Spinal cord (tissue), 10 donors: ENCODE measurements at places on chromosomes 1 and 21.
A peak's percentile ranks its signal among the peaks of the same experiment; 100 is the strongest.

- no peak for DNase-seq
These were observed 94.6 kb upstream of the TMPRSS2 start for GRCh38 chr21:41602531-41602930.

GRCh38 chr1:165436994-165437393 is 7.9 kb downstream of the RXRG start:
- DNase-seq = no peak

DNA sequence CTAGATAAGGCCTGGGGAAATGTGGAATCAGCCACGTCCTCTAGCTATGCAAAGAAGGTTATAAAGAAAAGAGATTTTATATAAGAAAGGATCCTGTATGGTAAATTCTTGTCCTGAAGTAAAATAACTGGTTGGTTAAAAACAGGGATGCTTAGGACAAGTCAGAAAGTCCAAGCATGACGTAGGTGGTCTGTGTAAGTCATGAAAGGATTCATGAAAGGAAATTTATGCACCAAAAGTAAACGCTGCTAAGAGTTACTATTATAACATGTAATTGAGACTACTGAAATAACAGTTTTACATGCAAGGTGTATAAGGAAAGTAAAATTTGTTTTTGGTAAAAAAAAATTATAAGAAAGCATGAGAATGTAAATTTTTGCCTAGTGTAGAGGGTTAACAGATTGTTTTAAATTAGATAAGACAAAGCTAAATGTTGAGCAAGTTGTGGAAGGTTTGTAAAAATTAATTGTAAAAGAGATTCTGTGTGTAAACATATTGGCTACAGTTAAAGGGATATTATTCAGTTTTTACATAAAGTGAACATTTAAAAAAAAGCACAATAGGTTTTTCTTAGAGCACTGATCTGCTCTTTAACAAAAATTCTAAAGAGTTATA is 43.9 kb downstream of the PIGK start:
- no peak for DNase-seq

DNA sequence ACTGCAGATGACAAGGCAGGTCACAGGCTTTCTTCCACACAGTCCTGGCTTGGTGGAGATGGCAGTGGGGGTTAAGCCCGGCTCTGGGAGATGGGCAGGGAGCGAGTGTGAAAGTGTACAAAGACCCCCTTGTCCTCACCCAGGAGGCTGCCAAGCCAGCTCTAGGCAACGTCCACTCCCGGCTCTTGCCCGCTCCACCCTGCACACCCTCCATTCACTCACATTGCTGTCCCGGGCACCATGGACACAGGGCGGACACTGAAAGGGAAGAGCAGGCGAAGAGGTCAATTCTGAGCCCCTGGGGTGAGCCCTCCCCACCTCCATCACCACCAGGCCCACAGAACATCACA is 8.9 kb downstream of the COL16A1 start:
- peak; percentile 88 for DNase-seq

DNA sequence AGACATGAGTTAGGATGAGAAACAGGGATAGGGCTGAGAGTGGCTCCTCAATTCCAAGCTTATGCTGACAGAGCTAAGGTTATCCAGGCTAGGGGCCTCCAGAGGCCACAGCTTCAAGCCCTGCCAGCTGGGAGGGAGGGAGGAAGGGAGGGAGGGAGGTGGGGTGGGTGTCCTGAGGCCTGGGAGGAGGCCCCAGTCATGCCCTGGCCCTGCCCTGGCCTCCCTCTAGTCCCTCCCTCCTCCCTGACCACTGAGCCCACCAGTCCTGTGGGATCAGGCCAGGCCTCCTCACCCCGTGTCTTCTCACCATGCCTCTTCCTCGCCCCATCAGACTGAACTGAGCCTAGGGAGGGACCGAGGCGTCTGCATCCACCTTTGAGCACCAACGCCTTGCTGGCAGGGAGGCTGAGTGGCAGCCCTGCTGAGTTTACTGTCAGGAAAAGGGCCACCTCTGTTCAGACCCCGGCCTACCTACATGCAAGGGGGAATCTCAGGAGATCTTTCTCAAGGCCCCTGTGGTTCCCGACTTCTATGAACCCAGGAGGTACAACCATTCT is 116.1 kb downstream of the NPHP4 start:
- no peak for DNase-seq

GRCh38 chr1:92583821-92584760 is 97.4 kb upstream of the GFI1 start:
- DNase-seq = no peak

DNA sequence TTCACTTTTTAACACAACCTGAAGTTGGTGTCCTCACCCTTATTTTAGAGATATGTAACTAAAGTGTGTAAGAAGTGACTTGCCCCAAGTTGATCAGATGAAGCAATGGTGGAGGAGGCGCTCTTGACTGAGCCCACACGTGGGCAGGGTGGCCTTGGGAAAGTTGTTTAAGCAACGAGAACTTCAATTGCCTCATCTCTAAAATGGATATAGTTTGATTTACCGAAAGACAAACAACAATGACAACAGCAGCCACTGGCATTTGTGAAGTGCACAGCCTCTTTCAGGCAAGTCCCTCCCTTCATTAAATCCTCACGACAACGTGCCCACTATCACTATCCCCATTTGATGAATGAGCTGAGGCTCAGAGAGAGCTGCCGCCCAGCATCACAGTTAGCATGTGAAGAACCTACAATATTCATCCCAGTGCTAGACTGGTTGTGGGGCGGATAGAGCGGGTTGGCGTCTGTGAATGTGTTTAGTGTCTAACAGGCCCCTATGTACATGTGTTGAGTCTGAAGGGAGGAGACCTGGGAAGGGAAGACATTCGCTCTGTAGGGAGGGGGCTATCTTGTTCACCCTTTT is 3.0 kb downstream of the IL22RA1 start:
- no peak for DNase-seq

- DNase-seq = no peak
These were observed 91.6 kb downstream of the ABCA4 start for GRCh38 chr1:94029130-94029993.

- DNase-seq = no peak
These were observed 21.7 kb upstream of the BTG2 start for GRCh38 chr1:203283597-203283996.

DNA sequence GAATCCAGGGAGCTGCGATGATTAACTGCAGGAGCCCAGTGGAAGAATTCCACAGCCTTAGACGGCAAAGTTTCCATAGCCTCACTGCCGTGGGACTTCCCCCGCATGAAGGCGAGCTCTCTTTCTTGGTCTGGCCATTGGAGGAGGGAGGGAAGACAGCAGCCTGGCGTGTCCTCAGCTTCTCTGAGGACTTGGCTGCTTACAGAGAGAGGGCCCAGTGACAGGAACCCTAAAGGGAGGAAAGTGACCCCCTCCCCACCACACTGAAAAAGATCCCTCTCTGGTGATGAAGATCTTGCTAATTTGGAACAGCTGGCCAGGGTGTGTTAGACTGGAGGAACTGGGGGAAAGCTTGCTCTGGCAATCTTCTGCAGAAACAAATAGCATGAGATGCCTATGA is 41.0 kb downstream of the ATP2B4 start:
- no peak for DNase-seq

GRCh38 chr1:66282343-66282852 is 251.6 kb upstream of the SGIP1 start:
- no peak for DNase-seq

DNA sequence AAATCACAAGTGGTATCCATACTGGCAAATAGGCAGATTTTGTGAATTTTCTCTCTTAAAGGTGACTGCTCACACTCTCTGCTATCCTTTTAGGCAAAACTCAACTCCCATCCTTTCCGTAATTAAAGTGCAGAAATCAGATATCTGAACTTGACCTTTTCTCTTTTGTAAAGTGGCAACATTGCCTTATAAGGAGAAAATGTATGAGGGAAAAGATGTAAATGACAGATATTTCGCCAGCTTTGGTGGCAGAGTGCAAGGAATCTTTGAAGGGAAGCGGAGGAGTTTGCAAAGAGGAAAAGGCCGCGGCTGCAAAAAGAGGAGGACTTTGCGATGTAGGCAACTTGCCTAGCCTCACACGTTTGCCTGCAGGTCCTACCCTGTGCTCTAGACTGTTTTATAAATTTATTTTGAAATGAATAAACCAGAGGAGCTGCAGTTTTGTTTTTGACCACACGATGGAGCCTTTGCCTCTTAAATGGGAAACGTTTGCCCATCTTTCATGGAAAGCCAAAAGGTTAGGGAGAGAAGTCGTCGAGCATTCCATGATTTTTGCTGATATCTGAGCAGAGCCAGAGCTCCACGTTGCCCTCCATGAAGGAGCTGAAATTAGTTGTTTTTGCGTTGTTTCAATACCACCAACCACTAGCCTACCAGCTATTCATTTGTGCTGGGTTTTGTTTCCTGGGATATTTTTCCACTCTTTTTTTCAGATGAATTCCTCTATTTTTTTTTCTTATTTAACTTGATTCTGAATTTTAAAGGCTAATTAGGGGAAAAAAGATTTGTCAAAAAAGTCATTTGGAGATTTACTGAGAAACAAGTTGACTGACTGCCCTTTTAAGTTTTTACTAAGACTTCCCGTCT is 242.3 kb downstream of the LMX1A start:
- DNase-seq = no peak

- no peak for DNase-seq
These were observed 378.6 kb downstream of the RPS6KC1 start for GRCh38 chr1:213429642-213430041.

DNA sequence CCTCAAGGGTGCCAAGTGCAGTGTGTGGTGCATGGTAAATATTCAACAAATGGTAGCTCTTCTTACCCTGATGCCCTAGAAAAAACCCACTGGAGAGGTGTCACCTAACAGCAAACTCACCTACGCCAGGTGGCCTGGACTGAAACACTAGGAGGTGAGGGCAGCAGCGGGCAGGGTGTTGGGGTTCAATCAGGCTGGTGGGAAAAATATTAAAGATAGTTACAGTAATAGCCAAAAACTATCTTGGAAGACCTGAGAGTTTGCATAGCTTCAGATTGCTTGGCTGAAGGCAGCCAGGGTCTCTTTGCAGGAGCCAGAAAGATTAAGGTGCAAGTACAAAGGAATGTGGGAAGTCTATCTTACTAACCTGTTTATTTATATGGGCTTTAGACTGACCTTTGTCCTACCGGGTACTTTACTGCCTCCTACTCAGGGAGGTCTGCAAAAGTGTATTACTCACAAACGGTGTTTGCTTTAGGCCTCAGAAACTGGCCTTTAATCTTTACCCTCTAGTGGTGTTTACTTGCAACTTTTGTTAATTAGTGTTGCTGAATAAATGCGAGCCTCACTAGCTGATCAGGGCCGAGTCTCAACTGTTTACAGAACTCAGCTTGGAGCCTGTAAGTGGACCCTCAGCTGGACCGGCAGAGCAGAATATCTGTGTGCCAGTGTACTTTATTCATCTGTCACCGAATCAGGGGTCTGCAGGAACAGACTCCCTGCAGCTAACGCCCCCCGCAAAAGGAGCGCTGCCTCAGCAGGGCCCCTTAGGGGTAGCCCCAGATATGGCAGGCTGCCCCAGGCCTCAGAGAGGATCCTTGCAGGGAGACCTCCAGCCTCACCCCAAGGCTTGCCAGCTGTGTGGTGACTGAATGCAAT is 63.9 kb downstream of the SYF2 start:
- no peak for DNase-seq

DNA sequence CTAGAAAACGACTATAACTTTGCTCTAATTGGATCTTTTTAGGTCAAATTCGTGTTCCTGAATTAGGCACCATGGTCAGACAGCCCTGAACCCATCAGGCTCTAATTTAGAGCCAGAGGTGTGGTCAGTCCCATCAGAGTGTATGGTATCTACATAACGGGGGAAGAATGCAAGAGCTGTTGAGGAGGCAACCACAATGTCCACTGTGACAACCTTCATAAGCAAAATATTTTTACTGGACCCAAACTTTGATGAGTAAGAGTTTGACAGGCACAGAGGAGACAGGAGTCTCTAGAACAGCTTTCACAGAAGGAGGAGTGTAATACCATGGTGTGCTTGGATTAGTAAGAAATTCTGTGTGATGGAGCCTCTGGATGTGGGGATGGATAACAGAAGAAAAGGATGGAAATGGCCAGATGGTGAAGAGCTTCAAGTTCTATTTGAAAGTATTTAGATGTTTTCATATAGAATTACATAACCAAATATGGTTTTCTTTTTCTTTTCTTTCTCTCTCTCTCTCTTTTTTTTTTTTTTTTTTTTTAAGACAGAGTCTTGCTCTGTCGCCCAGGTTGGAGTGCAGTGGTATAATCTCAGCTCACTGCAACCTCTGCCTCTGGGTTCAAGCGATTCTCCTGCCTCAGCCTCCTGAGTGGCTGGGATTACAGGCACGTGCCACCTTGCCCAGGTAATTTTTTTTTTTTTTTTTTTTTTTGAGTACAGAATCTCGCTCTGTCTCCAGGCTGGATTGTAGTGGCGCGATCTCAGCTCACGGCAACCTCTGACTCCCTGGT is 24.9 kb downstream of the UBE2U start:
- DNase-seq = no peak

- DNase-seq = no peak
These were observed 126.2 kb upstream of the L1TD1 start for GRCh38 chr1:62068416-62068843.

DNA sequence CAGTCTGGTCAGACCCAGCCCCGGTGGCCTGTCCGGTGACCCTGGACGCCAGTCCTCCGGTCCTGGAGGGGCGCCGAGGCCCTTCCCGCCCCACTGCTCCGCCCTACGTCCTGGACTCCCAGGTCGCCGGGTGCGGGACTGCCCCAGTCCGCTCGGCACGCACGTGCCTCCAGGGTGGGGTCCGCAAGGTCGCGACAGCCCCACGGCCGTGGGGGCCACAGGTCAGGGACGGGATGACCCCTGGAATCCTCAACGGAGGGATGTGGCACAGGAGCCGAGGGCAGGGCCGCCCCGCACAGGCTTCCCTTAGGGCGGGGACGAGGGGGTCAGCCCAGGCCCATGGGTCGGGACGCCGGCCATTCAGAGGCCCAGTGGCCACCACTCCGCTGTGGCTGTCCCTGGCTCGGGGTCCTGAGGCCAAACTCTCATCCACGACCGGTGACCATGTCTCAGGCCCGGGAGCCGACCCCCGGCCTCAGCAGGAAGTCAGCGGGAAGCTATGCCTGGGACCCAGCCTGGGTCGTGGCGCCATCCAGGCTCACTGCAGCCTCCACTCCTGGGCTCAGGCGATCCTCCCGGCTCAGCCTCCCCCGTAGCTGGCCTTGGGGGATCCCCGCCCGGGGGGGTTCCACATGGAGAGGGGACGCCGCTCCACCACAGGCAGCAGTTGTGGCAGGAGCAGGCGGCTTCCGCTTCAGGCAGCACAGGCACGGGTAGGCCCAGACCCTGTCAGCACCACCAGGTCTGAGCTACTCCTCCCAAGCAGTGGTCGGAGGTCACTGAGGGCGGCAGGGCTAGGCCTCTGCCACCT is 599 bp upstream of the TMEM240 start:
- no peak for DNase-seq

DNA sequence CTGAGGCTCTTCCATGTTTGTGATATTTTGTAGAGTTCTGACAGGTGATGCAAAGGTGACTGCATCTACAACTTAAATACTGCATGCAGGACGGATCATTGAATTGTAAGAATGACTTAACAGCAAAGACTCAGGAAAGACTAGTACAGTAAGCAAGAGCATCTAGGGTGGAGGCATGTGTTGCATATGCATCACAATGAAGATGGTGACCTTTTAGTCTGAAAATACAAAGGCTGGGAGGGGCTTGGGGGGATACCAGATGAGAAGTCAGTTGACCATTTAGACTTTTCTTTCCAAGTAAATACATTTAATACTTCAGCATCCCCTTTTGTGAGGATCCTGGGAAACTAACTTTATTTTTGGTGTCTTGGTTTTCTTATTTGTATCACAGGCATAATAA is 145.5 kb downstream of the NUF2 start:
- DNase-seq = no peak
